ENCODE measurements at places on chromosomes 7 and 10. TPM values are rescaled to one million over a fixed set of nuclear protein-coding genes. Genes with fewer than 3 reads are reported as not detected.

GRCh38 chr7:100789055-100789454 is 38.3 kb downstream of the EPHB4 start:
- no peaks in the 10 kb centered on the region for H3K36me3 ChIP-seq
- DNase-seq, result no peak
- H3K27ac ChIP-seq, result no peak overlapping the region
- H3K4me3 ChIP-seq, result no peak overlapping the region

- H3K4me1 ChIP-seq, result peaks cover 4% of the 10 kb centered on the region
- no peaks in the 10 kb centered on the region for H3K27me3 ChIP-seq
- no peak for DNase-seq
Observed at GRCh38 chr10:63115732-63116383, 17.3 kb upstream of the NRBF2 start.

- H3K4me3 ChIP-seq, result no peak overlapping the region
- peaks cover 28% of the 10 kb centered on the region for H3K36me3 ChIP-seq
- peaks cover 11% of the 10 kb centered on the region for H3K4me1 ChIP-seq
Observed at GRCh38 chr10:133399123-133399601, 5.2 kb downstream of the MTG1 start.

- no peaks in the 10 kb centered on the region for H3K27me3 ChIP-seq
- H3K4me1 ChIP-seq, result peaks cover 58% of the 10 kb centered on the region
- DNase-seq, result peak; percentile 86
- H3K4me3 ChIP-seq, result no peak overlapping the region
- H3K36me3 ChIP-seq, result no peaks in the 10 kb centered on the region
Observed at GRCh38 chr10:3486346-3487065, 298.5 kb downstream of the KLF6 start.

- H3K27ac ChIP-seq, result no peak overlapping the region
- H3K4me3 ChIP-seq, result no peak overlapping the region
- no peak for DNase-seq
Observed at GRCh38 chr10:133207041-133207600, 22.9 kb upstream of the UTF1 start.

- peaks cover 24% of the 10 kb centered on the region for H3K4me1 ChIP-seq
- H3K4me3 ChIP-seq, result no peak overlapping the region
- no peak overlapping the region for H3K27ac ChIP-seq
- peaks cover 56% of the 10 kb centered on the region for H3K27me3 ChIP-seq
- peaks cover 3% of the 10 kb centered on the region for H3K36me3 ChIP-seq
Observed at GRCh38 chr10:3406556-3406955, 234.0 kb upstream of the PITRM1 start.

DNA sequence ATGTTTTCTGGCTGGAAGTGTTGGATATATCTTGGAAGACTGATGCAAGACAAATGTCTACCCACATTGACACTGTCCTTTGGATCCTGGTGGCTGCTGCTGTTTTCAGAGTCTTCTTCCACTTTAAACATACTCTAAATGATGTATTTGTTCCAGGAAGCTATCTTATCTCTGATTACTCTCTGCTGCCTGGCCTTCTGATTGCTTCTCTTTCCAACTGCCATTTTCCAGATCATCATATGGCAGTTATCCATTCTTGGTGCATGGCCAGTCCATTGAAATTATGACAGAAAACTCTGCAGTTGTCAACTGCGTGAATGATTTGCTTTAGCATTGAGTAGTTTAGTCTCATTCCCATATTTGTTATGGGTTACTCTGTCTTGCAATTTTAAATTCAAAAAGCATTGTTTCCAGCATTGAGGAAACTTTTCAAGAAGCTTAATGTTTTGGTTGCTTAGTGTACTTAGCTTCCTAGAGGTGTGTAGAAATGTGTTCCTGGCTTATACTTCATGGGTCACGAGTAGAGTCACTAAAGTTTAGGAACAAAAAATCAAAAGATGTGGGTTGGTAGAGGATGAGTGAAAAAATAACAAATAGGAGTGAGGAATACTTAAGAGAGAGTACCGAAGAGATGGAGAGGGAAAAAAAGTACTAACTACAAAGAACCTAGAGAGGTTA is 268.3 kb upstream of the MTPN start:
- H3K27ac ChIP-seq, result peak overlapping the region; percentile 70
- peaks cover 2% of the 10 kb centered on the region for H3K36me3 ChIP-seq
- H3K27me3 ChIP-seq, result no peaks in the 10 kb centered on the region

DNA sequence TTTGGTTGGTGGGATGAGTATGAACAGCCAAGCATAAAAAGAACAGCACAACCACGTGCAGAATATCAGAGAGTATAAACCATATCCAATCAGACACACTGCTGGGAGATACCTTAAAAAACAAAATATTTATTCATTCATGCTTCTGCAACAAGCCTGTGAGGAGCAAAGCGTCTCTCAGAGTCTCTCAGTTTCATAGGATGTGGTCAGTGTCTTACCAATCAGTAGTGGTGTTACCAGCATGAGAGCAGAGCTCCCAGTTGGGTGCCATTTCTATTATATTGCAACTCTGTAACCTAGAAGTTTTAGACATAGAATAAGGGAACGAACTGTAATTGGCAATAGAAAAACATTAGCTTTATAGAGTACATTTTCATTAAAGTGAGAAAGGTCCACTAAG is 445.9 kb upstream of the LRRN3 start:
- H3K36me3 ChIP-seq, result no peaks in the 10 kb centered on the region
- H3K4me3 ChIP-seq, result no peak overlapping the region
- H3K27me3 ChIP-seq, result no peaks in the 10 kb centered on the region
- DNase-seq, result no peak

The CPXM2 gene
- 0.92 TPM for total RNA-seq

The SCART1 gene
- total RNA-seq, result 4.7 TPM

The MRLN gene
- not detected for total RNA-seq

The HABP2 gene
- total RNA-seq, result not detected

The RAB19 gene
- total RNA-seq, result 1.6 TPM

The GRID1 gene
- 0.22 TPM for total RNA-seq

Measured in mesothelial cell of epicardium (in vitro differentiated cells).